SK-N-MC (cell line): ENCODE measurements at places on chromosomes 4 and X.

DNA sequence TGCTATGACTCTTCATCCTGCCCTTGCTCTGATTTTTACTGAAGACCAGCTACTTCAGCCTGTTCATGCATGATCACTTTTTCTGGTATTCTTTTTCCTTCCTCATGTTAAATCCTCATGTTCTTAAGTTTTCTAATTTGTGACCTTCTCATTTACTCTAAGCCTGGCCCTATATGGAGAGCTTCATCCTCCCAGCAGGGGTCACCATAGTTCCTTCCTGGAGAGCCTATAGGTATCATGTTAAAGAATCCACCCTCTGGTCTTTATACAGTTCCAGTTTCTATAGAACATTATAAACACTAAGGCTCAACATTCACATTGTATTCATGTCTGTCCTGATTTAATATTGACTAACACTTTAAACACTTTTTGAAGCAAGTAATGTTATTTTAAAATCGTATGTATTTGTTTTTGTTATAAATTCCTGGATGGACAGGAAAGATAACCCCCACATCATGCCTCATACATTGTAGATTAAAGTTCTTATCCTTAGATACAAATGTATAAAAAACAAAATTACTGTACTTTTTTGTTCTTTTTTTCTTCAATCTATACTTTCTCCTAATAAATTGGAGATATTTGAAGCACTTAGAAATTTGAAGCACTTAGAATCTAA, 53.8 kb upstream of the OTUD4 start:
- DNase-seq, result no peak

DNA sequence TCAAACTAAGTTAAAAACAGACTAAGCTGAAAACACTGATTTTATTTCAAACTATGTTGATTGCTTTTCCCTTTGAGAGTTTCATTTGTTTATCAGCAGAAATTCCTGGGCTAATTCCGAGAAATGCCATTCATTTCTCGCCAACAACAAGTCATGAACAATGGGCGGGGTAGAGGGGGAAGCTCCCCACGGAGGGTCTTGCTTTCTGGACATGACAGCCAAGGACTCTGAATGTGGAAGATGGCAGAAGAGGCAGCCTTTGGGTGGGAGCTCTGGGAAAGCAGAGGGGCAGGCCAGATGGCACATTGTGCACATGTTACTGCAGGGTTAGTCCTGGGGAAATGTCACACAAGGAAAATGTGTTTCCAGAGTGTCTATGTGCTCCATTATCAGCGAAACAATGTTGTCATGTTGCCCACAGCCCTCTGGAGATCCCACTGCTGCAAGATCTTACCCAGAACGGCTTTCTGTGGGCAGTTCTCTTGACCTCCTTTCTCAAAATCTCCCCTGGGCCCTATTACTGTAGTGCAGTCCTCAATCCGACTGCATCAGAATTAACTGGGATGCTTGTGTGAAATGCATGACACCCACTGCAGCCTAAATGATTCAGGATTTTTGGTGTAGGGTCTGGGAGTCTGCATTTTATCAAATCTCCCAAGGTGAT, 45.0 kb downstream of the CHRDL1 start:
- DNase-seq, result no peak

DNA sequence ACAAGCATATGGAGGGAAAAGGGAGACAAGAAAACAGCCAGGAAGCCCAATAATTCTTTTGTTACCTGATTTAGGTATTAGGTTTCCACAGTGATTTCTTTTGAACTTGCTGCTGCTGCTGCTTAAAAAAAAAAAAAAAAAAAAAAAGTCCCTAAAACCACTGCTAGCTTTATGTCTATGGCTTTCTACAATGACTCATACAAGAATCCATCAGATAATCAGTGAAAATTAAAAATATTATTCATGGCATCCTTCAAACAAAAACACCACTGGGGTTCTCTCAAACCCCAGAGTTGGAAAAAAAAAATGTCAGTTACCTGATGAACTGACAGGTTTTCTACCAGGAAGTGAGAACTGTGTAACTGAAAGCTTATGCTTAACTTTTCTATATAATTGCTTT, 14.3 kb downstream of the EPHA5 start:
- DNase-seq, result no peak

DNA sequence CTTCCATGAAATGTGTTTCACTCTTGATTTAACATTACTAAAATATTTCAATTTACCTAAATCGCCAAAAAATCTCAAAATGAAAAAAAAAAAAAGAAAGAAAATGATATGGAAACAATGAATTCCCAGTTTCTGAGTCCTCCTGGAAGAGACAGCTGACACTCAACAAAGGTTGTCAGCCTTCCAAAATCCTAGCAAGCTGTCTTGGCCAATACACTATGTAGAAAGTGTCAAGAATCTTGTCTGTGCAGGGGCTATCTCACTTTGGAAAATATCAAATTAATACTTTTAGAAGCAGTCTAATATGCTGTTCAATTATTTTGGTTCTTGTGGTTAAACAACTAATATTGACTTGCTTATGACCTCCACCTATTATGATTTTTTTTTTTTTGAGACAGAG, 8.7 kb downstream of the DKK2 start:
- no peak for DNase-seq

DNA sequence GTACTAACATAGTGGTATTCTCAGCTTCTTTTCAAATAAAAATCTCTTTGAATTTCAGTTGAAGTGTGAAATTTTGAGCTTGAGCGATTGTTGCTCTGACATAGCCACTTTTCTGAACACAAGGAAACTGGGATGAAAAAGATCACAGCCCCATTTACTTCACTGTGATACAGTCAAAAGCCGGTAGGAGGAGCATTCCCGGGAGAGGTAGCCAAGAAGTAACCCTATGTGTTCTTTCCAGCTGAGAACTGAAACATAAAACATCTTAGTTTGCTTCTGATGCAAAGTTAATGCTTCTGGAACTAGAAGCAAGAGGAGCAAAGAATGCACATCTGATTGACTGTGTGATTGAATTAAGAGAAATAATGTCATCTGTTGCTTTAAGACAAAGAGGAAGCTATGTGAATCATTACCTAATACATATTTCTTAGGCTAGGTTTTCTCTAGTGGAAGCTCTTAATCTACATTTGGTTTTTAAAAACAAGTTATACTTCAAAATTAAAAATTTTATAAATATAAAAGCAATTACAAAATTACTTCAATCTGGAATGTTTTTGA, 88.3 kb upstream of the UNC5C start:
- DNase-seq, result no peak

DNA sequence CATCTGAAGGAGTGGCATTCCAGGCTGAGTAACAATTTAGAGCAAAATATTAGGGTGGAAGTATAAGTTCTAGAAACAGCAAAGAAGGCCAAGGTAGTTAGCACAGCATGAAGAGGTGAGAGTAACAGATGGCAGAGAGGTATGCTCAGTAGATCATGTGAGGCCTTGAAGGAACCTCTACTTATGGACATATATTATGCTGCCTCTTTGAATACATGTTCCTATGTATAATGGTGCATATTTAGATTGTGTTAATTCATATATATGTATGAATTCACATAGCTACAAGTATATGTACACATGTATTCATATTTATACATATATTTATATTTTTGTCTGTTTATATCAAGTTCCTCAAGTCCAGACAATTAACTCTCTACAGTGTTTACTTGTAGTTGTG, 355.2 kb downstream of the KCTD8 start:
- DNase-seq, result no peak

- DNase-seq, result peak; percentile 75
These were observed 34.5 kb upstream of the RAB33B start for GRCh38 chr4:139419388-139419914.

- no peak for DNase-seq
These were observed 429.3 kb downstream of the AFF2 start for GRCh38 chrX:148929686-148930085.

DNA sequence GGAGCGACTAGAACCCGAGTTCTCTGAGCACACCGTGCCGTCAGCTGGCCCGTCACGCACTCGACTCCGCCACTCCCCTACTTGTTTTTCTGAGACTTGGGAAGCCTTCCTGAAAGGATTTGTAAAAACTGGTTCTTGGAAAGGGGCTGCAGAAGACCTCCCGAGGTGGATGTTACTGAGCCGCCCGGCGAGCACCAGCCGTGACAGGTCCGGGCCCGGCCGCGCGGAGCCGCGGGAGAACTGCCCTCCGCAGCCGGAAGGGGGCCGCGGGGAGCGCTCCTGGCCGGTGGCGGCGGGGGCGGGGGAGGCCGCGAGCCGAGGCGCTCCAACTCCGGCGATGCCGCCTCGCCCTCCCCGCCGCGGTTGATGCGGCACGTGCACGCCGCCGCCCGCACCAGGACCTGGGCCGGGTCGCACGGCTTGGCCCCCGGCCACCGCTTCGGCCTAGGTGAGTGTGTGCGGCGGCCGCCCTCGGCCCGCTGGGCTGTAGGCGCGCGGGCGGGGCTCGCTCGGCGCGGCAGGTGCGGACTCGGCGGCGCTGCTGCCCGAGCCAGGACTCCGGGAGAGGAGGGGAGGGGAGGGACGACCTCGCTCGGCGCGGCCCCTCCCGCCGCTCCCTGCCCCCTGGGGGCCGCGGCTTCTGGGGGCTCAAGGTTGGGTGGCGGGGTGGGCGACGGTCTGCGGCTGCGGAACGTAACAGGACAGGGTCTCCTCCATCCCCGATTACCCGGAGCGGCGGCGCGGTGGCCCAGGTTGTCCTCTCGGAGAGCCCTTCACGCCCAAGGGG, 1.7 kb downstream of the SPRY1 start:
- DNase-seq, result no peak

DNA sequence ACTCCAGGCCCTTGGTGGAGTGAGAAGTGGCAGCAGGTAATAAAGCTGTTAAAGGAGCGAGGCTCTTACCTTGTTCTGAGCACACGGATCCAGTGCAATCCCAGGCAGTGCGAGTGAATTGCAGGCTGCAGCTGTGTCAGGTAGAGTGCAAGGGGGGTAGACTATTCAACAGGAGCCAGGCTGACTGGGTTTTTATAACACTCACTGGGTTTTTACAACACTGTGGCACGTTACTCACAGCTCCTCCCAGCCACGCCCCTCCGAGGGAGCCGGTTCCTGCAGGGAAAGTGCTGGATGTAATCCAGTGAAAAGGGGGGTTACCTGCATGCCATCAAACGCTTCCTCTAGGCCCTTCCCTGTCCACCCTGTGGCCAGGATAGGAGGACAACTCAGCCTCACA, 358 bp downstream of the FGFBP1 start:
- no peak for DNase-seq

GRCh38 chr4:4633431-4633830, 91.6 kb upstream of the STX18 start:
- no peak for DNase-seq

DNA sequence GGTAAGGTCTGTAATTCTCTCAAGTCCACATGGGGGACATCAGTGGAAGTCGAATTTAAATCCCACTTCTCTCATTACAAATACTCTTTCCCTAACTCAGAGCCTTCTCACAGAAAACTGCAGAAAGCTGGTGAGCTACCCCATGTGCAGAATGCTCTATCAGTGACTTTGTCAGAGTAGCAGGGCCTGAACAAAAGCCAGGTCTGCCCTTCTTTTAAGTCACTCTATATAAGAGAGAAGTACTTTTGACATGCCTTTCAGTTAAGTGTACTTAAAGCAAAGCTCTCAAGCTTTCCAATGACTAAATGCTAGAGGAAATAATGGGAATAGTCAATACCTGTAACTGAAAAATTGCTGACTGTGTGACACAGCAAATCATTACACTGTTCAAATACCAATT, 323.1 kb downstream of the KCNIP4 start:
- DNase-seq, result no peak

- no peak for DNase-seq
These were observed 308.9 kb downstream of the GLUD2 start for GRCh38 chrX:121356139-121356849.

DNA sequence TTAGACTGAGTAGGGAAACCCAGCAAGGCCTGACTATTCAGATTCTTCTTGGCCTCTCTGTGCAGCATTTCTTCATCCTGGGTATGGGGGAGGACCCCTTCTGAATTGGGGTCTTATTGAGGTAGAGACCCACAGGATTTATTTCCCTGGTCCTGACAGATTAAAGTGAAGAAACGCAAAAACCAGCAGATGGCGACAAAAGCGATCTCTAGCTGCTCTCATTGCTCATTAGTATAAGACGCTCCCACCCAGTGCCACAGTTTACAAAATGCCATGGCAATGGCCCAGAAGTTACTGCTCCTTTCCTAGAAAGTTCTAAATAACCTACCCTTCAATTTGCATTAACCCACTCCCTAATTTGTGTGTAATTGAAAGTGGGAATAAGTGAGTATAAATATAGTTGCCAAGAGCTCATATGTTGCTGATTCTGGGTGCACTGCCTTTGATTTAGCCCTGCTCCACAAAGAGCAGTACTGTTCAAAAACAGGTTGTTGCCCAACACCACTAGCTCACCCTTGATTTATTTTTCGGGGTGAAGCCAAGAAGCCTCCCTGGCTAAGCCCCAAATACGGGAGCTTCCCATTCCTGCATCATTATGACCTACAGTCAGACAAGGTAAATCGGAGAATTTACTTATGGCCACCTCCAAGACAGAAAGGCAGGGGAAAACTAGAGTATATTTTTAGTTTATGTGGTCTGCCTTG, 3.7 kb upstream of the BEX4 start:
- no peak for DNase-seq

GRCh38 chrX:103248553-103248952, 6.4 kb downstream of the TCEAL8 start:
- DNase-seq, result no peak

DNA sequence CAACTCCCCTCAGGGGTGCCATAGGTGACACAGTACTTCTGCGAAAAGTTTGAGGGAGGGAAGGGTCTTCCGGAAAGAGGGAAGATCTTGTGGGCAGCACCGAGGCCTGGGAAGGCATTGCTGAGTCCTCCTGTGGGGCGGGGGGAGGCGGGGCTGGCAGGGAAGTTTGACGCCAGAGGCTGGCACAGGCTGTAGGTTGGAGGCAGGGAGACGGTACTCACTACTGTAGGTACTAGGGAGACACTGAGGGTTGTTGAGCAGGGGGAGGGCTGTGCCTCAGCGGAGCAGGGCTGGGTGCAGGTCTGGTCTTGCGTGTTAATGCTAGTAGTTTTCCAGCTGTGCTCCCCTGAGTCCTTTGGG, 23.3 kb upstream of the PSAPL1 start:
- no peak for DNase-seq

- no peak for DNase-seq
These were observed 13.9 kb downstream of the PHF8 start for GRCh38 chrX:54030329-54030728.

- DNase-seq, result no peak
These were observed 78.4 kb upstream of the FUNDC1 start for GRCh38 chrX:44621078-44621477.

- no peak for DNase-seq
These were observed 477.4 kb downstream of the ACTRT1 start for GRCh38 chrX:127574829-127575228.

DNA sequence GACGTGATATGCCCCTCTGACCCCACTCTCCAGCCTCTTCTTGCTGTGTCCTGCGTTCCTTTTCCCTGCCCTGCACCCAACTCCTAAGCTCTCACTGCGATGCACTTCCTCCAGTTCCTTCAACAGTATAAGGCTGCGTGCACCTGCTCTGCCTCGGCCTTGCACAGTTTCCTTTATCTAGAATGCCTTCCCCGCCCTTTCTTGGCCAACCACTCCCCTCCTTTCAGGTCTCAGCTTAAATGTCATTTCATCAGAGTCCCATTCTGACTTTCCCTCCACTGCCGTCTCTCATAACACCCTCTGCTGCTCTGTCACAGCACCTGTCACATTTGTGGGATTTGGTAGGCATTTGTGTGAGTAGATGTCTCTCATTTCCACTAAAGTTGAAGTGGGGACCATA, 58.4 kb upstream of the NEIL3 start:
- DNase-seq, result no peak

GRCh38 chrX:42117318-42117717, 194.0 kb upstream of the CASK start:
- no peak for DNase-seq

GRCh38 chr4:156475322-156475721, 496.3 kb downstream of the PDGFC start:
- peak; percentile 55 for DNase-seq

- no peak for DNase-seq
These were observed 3.6 kb downstream of the MAGIX start for GRCh38 chrX:49165901-49166881.
